ENCODE measurements at places on chromosomes 3 and 15.

DNA sequence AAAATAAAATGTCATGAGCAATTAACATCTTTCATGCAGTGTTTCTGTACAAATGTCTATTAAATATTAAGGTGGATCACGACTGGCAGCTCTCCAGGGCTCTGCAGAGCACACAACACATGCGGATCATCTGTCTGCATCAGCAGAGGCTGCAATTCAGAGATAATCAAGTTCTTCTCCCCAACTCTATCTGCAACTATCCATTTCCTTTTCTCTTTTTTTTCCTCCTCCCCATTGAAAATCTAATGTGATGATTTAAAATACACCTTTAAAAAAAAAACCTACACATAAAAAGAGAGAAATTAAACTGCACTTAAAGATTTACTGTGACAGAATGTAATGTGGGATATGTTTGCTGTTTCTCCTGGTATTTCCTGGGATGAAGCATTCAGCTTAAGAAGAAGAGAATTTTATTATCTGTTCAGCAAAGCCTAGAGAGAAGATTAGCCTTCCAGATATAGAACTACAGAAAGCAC, 352.6 kb upstream of the CCDC54 start:
- no peak for DNase-seq

DNA sequence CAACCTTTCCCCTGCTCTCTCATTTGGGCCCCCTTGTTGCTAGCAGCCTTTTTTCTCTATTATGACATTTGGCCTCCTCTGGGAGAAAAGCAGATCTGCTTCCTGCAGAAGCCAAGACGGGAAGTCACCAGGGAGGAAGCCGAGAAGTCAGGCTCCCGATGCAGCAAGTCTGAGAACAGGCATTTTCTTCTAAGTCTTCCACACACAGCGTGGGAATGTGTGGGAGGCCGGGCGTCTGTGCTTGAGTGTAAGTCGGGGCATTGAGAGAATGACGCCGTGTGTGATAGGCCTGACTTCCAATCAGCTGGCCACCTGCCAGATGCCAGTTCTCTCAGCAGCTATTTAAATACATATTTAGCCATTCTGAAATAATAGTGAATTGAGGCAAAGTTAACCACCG, 75.8 kb upstream of the FAM98B start:
- peak; percentile 50 for DNase-seq

- DNase-seq = no peak
Measured at GRCh38 chr3:52710512-52710911, 4.6 kb downstream of the SPCS1 start.

GRCh38 chr3:157832588-157832987, 273.6 kb downstream of the SHOX2 start:
- DNase-seq = no peak

DNA sequence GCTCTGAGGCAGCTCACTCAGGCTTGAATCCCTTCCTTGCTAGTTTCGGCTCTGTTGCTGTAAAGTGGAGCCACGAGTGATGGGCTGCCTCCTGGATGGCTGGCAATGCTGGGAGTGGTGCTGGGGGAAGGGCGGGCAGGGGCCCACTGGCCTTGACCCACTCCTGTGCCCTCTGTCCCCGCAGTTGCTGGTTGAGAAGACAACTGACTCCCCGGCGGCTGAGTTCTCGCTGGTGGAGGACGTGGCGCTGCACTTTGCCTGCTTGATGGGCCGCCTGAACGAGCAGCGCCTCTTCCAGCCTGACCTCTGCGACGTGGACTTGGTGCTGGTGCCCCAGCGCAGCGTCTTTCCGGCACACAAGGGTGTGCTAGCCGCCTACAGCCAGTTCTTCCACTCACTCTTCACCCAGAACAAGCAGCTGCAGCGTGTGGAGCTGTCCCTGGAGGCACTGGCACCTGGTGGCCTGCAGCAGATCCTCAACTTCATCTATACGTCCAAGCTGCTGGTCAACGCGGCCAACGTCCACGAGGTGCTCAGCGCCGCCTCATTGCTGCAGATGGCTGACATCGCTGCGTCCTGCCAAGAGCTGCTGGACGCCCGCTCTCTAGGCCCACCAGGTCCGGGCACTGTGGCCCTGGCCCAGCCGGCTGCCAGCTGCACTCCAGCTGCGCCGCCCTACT, 4.7 kb downstream of the ZBTB47 start:
- no peak for DNase-seq

DNA sequence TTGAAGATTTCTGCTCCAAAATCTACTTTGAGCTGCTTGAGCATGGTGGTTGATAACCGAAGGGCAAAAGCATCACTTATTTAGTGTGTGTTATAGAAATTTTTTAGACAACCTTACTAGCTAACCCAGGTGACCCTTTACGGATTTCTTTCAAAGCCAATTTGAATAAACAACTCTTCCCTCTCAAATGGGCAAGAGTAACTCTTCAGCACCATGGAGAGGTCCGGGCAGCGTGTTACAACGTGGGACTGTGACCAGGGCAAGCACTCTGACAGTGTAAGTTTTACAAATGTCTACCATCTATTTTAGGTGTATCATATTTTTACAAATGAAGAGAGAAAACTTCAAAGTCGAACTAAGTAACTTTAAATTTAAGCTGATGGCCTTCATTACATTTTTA, 471.8 kb downstream of the MFSD1 start:
- peak; percentile 60 for DNase-seq

GRCh38 chr15:79957741-79958140, 13.3 kb downstream of the BCL2A1 start:
- DNase-seq = no peak

DNA sequence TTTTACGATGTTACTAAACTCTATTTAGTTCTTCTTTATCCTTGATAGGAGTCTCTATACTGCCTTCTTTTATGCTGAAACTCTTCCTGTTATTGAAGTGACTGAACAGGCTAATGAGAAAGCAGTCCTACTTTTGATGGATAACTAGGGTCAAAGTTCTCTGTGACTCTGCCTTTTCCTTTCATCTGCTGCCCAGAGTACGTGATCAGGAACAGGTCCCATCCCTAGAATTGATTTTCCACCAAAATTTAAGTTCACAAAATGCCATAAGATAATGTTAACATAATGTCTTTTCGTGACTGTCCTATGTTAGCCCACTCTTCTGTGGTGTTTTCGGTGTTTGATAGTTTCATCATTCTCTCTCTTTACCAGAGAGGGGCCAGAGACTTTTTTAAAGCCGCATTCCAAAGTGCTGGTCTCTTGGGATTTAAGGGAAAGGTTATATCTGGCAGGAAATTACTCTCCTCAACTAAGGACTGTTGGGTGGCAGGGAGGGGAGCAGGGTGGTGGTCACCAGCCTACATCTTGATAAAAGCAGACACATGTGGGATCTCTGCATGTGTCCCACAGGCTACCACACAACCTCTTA, 50.3 kb upstream of the PLXND1 start:
- DNase-seq = no peak

DNA sequence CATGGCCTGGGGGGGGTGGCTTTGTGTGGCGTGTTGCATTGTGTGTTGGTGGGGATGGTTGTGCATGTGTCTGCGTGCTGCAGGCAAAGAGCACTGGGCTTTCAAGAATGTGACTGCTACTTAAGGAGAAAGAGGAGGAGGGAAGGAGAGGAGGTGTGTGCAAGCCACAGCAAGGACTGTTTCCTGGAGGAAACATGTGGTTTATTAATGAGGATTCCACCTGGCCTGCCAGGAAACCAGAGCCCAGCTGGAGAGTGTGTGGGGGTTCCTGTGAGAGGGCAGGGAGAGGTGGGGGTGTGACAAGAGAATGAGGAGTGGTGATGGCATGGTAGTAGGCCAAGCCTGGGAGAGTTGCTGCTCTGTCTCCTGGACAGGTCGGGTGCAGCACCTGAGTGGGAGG, 258.1 kb upstream of the ROPN1 start:
- no peak for DNase-seq

GRCh38 chr15:53549697-53550305, 209.7 kb downstream of the WDR72 start:
- no peak for DNase-seq

DNA sequence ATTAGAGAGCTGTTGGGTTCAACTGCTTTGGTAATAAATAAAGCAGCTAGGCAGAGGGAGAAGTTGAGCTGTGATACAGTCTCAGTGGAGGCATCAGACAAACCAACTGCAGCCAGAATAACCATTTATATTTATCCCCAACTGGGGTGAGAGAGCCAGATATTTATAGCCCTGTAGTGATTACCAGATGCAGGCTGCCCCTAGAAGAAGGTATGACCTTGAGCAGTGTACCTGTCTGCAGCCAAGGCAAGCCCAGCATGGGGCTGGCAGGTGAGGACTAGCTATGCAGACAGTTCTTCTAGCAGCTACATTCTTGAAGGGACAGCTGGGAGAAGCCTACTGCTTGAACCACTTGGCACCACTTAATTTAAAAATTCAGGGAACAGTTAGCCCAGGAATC, 144.4 kb upstream of the EPHA3 start:
- no peak for DNase-seq

GRCh38 chr3:146832857-146833458, 227.8 kb upstream of the PLSCR5 start:
- DNase-seq = no peak

- no peak for DNase-seq
Measured at GRCh38 chr3:142608631-142609030, 12.4 kb downstream of the PLS1 start.

DNA sequence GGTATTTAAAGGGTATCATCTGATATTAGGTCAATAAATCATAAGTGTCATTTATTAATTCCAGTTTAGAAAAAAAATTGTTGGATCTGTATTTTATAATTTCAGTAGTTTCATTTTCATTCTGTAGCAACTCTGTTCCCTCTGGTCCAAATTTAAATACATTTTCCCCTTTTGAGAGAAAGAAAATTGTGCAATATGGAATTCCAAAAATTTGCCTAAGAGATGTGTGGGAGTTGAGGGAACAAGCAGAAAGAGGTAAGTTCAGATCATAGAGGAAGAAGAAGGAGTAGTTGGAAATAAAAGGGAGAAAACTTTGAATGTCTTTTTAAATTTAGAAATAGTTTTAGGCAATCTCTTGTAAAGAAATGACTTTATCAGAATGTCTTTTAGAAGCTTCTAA, 48.9 kb upstream of the MME start:
- DNase-seq = no peak

GRCh38 chr3:158405507-158405906, 165.5 kb upstream of the MLF1 start:
- DNase-seq = no peak

DNA sequence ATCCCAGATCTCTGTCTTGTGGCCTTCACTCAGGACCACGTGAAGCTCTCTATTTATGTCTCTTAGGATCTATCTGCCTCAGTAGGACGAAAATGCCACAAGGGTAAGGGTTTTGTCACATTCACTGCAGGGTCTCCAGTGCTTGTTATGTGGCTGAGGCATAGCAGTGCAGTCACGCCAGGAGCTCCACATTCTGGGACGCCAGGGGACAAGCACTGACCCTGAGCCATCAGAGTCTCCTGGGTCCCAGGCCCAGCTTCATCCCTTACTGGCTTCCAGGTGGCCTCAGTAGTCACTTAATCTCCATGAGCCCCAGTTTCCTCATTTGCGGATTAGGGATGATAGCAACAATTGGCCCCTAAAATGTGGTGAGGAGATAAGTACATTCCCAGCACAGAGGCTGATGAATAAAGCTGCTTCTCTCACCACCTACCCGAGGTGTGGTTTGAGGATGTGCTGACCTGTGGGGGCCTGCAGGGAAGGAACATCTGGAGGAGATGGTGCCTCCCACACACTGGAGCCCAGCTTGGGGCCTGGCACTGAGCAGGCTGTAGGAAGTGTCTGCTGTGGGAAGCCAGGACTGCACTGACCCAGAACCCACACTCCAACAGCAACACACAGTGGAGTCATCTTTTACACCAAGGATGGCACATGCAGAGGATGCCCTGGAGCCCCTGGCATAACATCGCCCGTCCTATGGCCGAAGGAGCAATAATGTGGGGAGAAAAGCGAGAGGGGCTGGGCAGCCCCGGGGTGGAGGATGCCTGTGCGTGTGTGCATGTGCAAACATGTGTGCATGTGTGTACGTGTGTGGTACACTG, 93.2 kb upstream of the IQSEC1 start:
- no peak for DNase-seq

DNA sequence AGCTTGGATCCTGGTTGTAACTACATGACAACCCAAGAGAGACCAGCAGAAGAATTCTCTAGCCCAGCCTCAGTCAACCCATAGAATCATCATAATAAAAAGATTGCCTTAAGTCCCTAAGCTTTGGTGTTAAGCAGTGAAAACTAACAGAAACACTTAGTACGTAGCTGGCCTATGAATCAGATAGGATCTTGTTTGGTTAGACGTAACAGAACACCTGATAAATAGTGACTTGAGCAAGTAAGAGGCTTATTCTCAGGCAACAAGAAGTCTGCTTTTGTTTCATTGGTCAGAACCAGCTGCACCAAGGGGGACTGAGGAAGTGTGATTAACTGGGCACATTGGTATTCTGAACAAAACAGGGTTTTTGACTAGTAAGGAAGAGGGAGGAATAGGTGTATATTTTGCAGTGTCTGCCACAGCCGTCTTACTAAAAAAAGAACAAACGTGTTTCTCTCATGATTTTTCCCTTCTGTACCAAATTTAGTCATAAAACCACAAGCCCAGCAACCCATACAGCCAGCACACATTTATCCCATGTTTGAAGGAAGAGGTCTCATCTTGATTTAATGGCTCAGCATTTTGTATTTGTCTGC, 53.3 kb upstream of the GLCE start:
- DNase-seq = no peak

DNA sequence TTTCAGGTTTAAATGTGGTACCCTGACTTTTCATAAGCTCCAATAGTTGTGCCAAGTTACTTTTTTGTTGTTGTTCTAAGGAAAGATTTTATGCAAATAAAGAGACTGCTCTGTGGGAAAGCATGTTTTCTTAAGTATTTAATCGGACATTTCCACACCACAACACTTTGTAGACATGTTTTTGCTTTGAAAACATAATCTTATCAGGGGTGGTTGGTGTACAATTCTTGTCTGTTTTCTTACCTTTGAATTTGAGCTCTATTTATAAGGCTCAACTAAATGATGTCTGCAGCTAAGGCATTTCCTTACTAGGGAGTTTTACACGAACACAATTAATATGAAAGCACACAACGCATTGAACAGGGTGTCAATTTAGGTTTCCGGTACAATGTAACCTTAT, 81.5 kb upstream of the CDIN1 start:
- no peak for DNase-seq

GRCh38 chr3:38721207-38721772, 71.8 kb upstream of the SCN5A start:
- no peak for DNase-seq

- DNase-seq = no peak
Measured at GRCh38 chr15:91263632-91264531, 163.8 kb downstream of the SV2B start.

DNA sequence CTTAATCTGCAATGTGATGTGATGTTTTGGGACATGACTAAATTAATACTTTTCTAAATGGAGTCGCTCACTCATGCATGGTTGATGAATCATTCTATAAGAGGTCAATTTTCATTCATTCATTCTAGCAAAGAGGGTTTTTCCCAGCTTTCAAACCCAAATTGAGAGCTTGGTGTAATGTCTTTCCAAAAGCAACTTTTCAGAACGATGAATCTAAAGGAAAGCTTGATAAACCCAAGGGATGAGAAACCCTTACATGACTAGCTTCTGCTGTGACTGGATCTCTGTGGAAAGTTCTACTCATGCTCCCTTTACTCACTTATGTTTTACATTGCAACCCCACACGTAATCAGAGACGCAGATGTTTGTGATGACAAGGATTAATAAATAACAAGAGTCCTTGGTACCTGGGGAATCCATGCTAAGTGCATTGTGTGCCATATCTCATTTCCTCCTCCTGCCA, 47.7 kb downstream of the PDZRN3 start:
- peak; percentile 24 for DNase-seq

All from brain microvascular endothelial cell (primary cell).